ENCODE measurements at places on chromosomes 4 and X. TPM values are rescaled to one million over a fixed set of nuclear protein-coding genes. Genes with fewer than 3 reads are reported as not detected.

DNA sequence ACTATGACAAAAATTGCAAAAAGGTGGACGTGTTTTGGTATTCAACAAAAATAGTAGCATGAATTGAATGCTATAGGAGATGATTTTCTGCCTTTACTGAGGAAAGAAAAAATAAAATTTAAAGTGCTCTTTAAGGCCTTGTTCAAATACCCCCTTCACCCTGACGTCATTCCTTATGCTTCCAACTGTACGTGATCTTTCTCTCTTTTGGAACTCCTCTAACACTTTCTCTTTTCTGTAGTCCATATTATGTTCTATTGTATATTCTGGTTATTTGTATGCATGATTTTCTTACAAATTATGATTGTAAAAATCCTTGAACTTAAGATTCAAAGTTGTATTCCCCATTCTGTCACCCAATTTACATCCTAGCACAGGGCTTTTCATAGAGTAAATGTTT is 100.5 kb downstream of the POU4F2 start:
- DNase-seq: no peak

- no peak for DNase-seq
Observed at GRCh38 chr4:96827086-96827485, 987.2 kb downstream of the PDHA2 start.

ZNF630 gene
- total RNA-seq: 5.4 TPM

DNA sequence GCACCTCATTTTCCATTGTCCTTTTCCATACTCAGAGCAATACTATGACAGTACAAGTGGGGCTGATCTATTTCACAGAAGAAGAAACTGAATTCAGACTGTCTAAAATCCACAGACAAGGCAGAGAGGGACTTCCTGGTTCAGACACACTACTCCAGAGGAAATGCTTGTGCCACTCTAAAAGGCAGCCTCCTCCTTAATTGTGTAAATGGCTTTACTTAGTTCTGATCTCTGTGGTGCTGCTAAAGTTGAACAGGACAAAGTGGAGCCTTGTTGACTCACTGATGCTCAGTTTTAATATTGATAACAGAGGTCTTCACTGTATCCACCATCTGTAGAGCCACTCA is 122.4 kb downstream of the KIT start:
- DNase-seq: no peak

DNA sequence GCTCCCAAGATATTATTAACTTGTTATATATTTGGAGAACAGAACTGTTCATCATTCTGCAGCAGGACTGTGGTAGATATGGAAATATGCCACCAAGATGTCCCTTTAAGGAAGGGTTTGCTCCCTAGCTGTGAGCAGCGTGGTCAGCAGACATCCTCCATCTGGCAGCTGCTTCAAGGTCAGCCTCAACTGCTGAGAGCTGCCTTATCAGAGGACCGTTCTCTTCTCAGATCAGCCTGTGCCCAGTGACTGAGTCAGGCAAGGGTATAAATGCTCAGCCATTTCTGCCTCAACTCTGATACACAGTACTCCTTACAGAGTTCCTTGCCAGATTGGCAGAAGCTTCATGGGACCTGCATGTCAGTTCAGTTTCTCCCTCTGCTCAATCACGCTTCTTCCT is 63.4 kb upstream of the MAGEB2 start:
- no peak for DNase-seq

- no peak for DNase-seq
Observed at GRCh38 chrX:104695593-104695992, 129.6 kb downstream of the IL1RAPL2 start.

RIPPLY1 gene
- total RNA-seq: 0.40 TPM

- no peak for DNase-seq
Observed at GRCh38 chrX:4655743-4656142, 942.3 kb upstream of the PRKX start.

PCYT1B gene
- 6.0 TPM for total RNA-seq

GRCh38 chr4:165634766-165635165 is 238.3 kb upstream of the TLL1 start:
- DNase-seq: no peak
